ENCODE measurements at places on chromosomes 7 and 10. TPM values are rescaled to one million over a fixed set of nuclear protein-coding genes. Genes with fewer than 3 reads are reported as not detected.

LMOD2 gene
- total RNA-seq: not detected

ZNF394 gene
- total RNA-seq: 10.3 TPM

SNX10 gene
- 4.1 TPM for total RNA-seq

CALML5 gene
- not detected for total RNA-seq

AKR1C3 gene
- total RNA-seq: 16.9 TPM

ASL gene
- 15.7 TPM for total RNA-seq

PRKAR2B gene
- 8.3 TPM for total RNA-seq

AOAH gene
- total RNA-seq: 7.4 TPM

LEP gene
- 1.1 TPM for total RNA-seq

KMT2E gene
- 27.2 TPM for total RNA-seq

SPDYE2B gene
- not detected for total RNA-seq

STK31 gene
- total RNA-seq: 0.28 TPM

CFAP46 gene
- total RNA-seq: 0.51 TPM

ASZ1 gene
- not detected for total RNA-seq

IDE gene
- total RNA-seq: 21.4 TPM

DNA sequence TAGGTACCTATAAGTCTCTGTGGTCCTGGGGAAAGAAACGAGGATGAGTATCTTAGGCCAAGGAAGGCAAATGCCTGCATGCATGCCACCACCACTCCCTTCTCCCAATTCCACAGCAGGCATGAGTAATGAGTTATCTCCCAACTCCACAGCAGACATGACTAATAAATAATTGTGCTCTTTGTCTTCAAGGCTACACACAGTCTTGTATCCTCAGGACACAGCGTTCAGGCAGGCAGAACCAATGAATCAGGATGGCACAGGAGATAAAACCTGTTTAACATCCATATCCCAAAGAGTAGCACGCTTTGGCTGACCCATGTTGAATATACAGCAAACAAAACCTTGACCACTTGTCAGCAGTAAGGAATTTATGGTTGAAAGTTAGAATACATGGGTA is 229.7 kb upstream of the NFE2L3 start:
- H3K36me3 ChIP-seq: no peaks in the 10 kb centered on the region
- H3K27me3 ChIP-seq: no peaks in the 10 kb centered on the region
- H3K27ac ChIP-seq: no peak overlapping the region
- H3K4me3 ChIP-seq: no peak overlapping the region
- DNase-seq: no peak

DNA sequence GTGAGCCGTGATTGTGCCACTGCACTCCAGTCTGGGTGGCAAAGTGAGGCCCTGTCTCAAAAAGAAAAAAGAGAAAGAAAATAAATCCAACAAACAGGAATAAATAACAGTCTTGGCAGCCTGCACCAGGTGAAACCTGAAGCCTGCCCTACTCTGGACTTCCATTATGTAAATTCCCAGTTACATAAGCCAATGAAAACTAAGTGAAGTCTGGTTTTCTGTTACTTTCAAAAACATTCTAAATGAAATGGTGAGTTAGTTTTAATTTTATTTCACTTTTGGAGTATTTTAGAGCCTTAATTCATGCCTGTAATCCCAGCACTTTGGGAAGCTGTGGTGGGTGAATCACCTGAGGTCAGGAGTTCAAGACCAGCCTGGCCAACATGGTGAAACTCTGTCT is 22.5 kb upstream of the HIBADH start:
- H3K4me3 ChIP-seq: no peak overlapping the region
- H3K4me1 ChIP-seq: no peaks in the 10 kb centered on the region

GRCh38 chr10:59283456-59284091 is 78.8 kb downstream of the FAM13C start:
- H3K4me1 ChIP-seq: no peaks in the 10 kb centered on the region
- no peak for DNase-seq
- no peak overlapping the region for H3K27ac ChIP-seq
- H3K4me3 ChIP-seq: no peak overlapping the region
- H3K36me3 ChIP-seq: no peaks in the 10 kb centered on the region
- H3K27me3 ChIP-seq: no peaks in the 10 kb centered on the region

GRCh38 chr7:75879771-75880184 is 944 bp downstream of the RHBDD2 start:
- H3K4me1 ChIP-seq: no peaks in the 10 kb centered on the region
- H3K27me3 ChIP-seq: no peaks in the 10 kb centered on the region
- H3K36me3 ChIP-seq: peaks cover 34% of the 10 kb centered on the region
- no peak for DNase-seq
- peak overlapping the region; percentile 89 for H3K4me3 ChIP-seq
- peak overlapping the region; percentile 73 for H3K27ac ChIP-seq

DNA sequence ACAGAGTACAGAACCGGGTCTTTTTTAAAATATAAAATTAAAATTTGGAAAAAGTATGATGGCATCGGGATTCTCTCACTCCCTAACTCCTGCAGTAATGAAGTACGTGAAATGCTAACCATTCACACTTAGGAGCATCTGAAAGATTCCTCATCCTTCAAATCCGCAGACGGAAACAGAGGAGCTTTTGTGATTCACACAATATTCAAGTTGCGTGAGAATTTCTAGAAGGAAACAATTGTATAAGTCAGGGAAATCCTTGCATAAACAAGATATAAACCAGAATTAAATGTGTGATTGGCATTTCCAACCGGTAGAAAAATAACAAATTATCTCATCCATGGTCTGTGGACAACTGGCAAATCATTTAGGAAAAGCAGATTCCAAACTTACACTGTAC is 103.2 kb upstream of the ADAM12 start:
- H3K27me3 ChIP-seq: no peaks in the 10 kb centered on the region
- no peak overlapping the region for H3K4me3 ChIP-seq
- DNase-seq: no peak

GRCh38 chr10:124875596-124875995 is 66.3 kb upstream of the ZRANB1 start:
- no peaks in the 10 kb centered on the region for H3K27me3 ChIP-seq
- no peaks in the 10 kb centered on the region for H3K36me3 ChIP-seq
- H3K4me3 ChIP-seq: no peak overlapping the region
- no peaks in the 10 kb centered on the region for H3K4me1 ChIP-seq
- DNase-seq: no peak
- H3K27ac ChIP-seq: no peak overlapping the region

GRCh38 chr7:105806592-105807447 is 69.6 kb downstream of the ATXN7L1 start:
- H3K4me1 ChIP-seq: no peaks in the 10 kb centered on the region
- no peak for DNase-seq
- H3K27ac ChIP-seq: no peak overlapping the region
- no peaks in the 10 kb centered on the region for H3K27me3 ChIP-seq

GRCh38 chr7:103932389-103932788 is 57.1 kb downstream of the RELN start:
- no peaks in the 10 kb centered on the region for H3K4me1 ChIP-seq
- H3K27me3 ChIP-seq: no peaks in the 10 kb centered on the region
- no peak overlapping the region for H3K27ac ChIP-seq
- DNase-seq: no peak

DNA sequence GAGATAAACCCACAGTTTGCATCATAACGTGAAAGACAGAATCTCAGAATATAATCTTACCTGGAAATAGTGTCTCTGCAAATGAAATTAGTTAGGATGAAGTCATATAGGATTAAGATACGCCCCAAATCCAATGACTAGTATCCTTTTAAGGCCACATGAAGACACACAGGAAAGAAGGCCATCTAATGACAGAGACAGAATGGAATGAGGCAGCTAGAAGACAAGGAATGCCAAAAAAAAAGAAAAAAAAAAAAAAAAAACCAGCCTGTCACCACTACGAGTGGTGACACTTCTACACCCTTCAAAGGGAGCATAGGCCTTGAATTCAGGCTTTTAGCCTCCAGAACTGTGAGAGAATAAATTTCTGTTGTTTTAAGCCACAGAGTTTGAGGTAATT is 82.9 kb downstream of the HYCC1 start:
- no peak overlapping the region for H3K27ac ChIP-seq
- no peak overlapping the region for H3K4me3 ChIP-seq
- H3K27me3 ChIP-seq: no peaks in the 10 kb centered on the region
- no peaks in the 10 kb centered on the region for H3K4me1 ChIP-seq
- no peaks in the 10 kb centered on the region for H3K36me3 ChIP-seq
- DNase-seq: no peak

DNA sequence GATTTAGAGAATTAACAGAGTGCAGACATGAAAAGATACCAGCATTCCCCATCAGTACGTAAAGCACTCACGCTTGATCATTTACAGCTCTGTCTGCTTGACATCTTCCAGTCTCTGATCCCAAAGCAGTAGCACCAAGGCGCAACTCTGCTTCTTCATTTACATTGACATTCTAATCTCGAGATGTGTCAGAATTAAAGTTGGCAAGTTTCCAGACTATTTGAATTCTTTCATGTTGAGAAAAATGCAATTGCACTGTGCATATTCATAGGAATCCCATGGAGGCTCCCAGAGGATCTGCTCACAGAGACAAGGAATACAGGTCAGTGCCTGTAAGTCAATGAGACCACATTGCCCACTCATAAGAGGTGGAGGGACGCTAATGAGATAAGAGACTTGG is 183.9 kb downstream of the LRRN3 start:
- H3K27ac ChIP-seq: no peak overlapping the region
- H3K4me1 ChIP-seq: no peaks in the 10 kb centered on the region
- H3K4me3 ChIP-seq: no peak overlapping the region
- DNase-seq: no peak

- no peak overlapping the region for H3K4me3 ChIP-seq
- no peaks in the 10 kb centered on the region for H3K27me3 ChIP-seq
- H3K4me1 ChIP-seq: no peaks in the 10 kb centered on the region
- H3K27ac ChIP-seq: no peak overlapping the region
- no peaks in the 10 kb centered on the region for H3K36me3 ChIP-seq
- no peak for DNase-seq
Measured at GRCh38 chr10:126230587-126230986, 157.7 kb downstream of the ADAM12 start.

GRCh38 chr7:80827239-80827633 is 91.6 kb downstream of the SEMA3C start:
- H3K27me3 ChIP-seq: no peaks in the 10 kb centered on the region
- H3K4me1 ChIP-seq: no peaks in the 10 kb centered on the region
- no peaks in the 10 kb centered on the region for H3K36me3 ChIP-seq
- DNase-seq: no peak

- no peaks in the 10 kb centered on the region for H3K4me1 ChIP-seq
- DNase-seq: no peak
Measured at GRCh38 chr10:71735709-71736569, 16.4 kb upstream of the C10orf105 start.

- no peak overlapping the region for H3K4me3 ChIP-seq
- H3K27me3 ChIP-seq: no peaks in the 10 kb centered on the region
- H3K4me1 ChIP-seq: no peaks in the 10 kb centered on the region
- no peaks in the 10 kb centered on the region for H3K36me3 ChIP-seq
- H3K27ac ChIP-seq: no peak overlapping the region
Measured at GRCh38 chr10:76315240-76315639, 883.8 kb downstream of the LRMDA start.

DNA sequence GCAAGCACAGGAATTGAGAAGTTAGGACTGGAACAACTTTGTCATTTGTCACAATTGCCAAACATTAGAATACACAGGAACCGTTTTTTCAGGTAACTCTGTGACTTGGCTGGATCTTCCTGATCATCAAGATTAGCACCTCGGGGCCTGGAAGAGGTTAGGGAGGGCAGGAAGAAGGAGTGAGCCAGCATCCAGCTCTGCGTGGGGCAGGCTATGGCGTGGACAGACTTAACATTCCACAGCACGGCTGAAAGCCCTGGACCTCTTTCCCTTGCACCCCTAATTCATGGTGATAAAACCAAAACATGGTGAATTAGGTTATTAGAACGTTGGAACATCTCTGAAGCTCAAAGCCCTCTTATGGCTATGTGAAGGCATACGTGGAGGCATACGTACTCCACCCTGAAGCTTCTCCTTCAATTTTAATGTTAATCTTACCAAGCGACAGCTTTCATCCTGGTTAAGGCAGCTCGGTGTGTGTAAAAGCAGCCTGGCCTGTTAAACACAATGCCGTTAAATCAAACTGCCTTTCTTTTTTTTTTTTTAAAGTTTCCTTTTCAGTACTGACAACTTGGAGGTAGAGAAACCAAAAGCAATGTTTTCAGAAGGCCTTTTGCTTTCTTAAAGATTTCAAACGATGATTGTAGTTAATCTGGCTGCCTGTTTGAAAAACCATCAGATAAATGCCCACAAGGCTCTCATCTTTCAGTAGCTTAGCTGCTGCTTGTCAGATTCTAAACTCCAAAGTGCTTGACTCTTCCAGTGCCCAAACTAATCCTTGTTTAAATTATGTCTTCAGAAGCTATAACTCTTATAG is 4.5 kb downstream of the GRK5 start:
- DNase-seq: no peak
- no peak overlapping the region for H3K27ac ChIP-seq
- H3K36me3 ChIP-seq: no peaks in the 10 kb centered on the region
- no peak overlapping the region for H3K4me3 ChIP-seq

DNA sequence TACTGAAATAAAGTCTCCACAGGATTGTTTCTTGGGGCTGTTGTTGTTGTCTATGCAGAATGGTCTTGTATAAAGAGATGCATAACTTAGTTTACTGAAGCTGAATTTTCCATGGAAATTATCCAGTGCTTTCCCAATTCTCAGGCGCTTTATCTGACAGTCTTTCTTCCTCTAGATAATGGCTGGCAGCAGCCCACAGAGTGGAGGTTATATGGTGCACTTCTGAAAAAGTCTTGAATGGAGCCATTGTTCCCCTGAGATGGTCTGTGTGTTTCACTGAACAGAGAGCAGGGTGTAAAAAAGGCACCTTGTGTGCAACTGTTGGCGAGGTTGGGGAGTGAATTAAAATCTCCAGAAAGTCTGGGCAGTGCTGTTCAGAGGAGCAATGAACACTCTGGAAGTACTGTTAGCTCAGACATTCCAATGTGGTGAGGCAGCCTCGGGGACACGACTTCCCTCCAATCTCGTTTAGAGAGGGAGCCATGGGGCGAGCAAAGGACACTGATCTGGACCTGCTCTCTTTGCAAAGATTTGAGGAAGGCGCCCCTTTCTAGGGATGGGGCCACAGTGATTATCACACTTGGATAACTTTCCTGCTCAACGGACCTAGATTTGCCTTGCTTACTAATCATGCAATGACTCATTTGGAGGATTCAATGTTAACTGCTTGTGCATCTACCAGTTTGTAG is 2.0 kb upstream of the PLCE1 start:
- H3K4me1 ChIP-seq: no peaks in the 10 kb centered on the region
- no peaks in the 10 kb centered on the region for H3K36me3 ChIP-seq
- no peak overlapping the region for H3K4me3 ChIP-seq
- no peaks in the 10 kb centered on the region for H3K27me3 ChIP-seq

GRCh38 chr7:151207315-151207714 is 3.0 kb downstream of the H2BK1 start:
- DNase-seq: no peak
- no peak overlapping the region for H3K27ac ChIP-seq
- no peak overlapping the region for H3K4me3 ChIP-seq
- H3K27me3 ChIP-seq: no peaks in the 10 kb centered on the region

GRCh38 chr7:143848192-143848591 is 53.8 kb downstream of the TCAF1 start:
- H3K4me3 ChIP-seq: no peak overlapping the region
- DNase-seq: no peak
- H3K27me3 ChIP-seq: no peaks in the 10 kb centered on the region
- H3K27ac ChIP-seq: no peak overlapping the region
